ENCODE measurements at places on chromosomes 6 and 20.

- DNase-seq: no peak
These were observed 603.7 kb downstream of the TENT5A start for GRCh38 chr6:81148751-81149150.

DNA sequence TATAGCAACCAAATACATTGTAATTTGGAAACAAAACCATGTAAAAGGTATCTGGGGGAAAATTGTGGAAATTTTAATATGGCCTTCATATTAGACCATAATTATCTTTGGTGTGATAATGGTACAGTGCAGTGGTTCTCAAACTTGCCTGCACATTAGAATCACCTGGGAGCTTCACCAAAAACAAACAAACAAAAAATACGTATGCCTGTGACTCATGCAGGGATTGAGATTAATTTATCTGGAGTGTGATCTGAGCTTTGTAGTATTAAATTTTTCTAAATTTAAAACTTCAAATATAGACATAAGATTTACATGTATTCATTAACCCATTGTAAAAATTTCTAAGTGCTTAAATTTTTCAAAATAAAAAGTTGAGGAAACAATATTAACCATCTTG, 31.5 kb downstream of the ARHGAP18 start:
- no peak for DNase-seq

- DNase-seq: no peak
These were observed 55.0 kb downstream of the DAAM2 start for GRCh38 chr6:39847221-39847620.

DNA sequence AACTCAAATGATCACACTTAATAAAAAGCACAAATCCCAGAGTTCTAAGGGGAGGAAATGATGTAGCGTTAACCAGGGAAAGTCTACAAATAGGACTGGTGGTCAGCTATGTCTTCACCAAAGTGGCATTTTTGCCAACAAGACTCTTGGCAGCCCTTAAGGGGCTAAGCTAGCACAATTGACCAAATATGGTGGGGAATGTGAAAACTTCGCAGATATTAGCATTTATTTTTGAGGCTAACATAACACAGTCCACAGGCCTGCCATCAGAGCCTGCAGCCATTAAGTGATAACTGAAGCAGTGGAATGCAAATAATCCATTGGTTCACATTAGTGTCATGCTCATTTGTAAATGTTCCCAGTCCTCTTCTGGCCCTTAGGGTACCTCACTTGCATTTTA, 274.6 kb downstream of the FOXC1 start:
- no peak for DNase-seq

DNA sequence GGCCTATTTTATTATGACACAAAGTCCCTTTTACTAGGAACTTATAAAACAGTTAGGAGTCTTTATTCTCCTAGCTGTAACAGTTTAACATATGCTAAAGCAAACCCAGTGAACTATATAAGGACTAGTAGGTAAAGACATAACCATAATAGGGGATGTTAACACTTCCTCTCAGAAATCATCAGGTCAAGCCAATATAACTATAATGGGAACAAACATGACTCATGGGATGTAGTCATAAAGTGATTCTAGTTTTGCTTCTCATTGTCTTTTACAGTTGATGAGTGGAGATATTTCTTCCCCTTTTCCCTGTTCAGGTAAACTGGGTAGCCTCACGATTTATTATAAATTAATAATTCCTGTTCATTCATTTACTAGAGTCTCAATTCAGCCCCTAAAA, 9.7 kb downstream of the PTCHD4 start:
- no peak for DNase-seq

GRCh38 chr20:10369723-10370090, 64.3 kb downstream of the MKKS start:
- DNase-seq: no peak

- DNase-seq: no peak
These were observed 2.8 kb downstream of the C20orf203 start for GRCh38 chr20:32670773-32671455.

DNA sequence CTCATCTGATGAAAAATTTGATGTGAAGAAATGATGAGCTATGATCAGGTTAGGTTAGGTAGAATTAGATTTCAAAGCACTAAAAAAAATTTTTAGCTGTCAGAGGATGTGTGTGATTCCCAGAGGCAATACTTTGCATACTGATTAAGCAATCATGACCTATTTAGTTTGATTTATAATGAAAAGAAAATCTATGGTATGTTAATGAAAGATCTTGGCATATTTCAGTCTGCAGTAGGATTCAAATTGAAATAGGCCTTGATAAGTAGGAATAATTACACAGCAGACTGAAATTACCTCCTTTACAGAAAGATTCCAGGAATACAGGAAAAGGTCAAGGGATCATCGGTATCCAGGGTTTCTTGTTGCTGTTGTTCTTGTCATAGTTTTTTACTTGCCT, 69.3 kb downstream of the HDDC2 start:
- DNase-seq: no peak

DNA sequence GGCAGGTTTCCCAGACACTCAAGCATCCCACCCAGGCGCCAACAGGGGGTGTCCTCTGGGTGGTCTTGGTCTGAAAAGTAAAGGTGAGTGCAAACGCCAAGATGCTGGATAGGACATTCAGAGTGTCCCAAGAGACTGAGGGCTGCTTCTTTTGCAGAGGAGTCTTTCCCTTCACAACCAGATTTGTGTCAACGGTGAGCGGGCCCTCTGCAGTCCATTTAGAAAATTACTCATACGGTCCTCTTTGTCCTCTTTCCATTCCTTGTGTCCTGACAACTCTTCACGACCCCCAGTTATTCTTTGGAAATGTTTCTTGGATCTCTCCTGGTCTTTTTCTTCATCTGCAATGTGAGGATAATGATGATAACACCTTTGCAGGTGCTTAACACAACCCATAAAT, 257.8 kb downstream of the CDC5L start:
- no peak for DNase-seq

DNA sequence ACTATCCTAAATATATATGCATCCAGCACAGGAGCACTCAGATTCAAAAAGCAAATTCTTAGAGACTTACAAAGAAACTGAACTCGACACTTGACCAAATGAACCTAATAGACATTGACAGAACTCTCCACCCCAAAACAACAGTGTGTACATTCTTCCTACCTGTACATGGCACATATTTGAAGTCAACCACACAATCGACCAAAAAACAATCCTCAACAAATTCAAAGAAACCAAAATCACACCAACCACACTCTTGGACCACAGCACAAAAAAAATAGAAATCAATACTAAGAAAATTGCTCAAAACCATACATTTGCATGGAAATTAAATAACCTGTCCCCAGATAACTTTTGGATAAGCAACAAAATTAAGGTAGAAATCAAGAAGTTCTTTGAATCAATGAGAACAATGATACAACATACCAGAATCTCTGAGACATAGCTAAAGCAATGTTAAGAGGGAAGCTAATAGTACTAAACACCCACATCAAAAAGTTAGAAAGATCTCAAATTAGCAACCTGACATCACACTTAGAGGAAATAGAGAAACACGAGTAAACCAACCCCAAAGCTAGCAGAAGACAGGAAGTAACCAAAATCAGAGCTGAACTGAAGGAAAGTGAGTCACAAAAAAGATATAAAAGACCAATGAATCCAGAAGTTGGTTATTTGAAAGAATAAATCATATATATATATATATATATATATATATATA, 12.5 kb upstream of the TREM1 start:
- DNase-seq: no peak

All from NCI-H345 (cell line).